GM03348 (cell line): ENCODE measurements at places on chromosomes 6 and 20.

DNA sequence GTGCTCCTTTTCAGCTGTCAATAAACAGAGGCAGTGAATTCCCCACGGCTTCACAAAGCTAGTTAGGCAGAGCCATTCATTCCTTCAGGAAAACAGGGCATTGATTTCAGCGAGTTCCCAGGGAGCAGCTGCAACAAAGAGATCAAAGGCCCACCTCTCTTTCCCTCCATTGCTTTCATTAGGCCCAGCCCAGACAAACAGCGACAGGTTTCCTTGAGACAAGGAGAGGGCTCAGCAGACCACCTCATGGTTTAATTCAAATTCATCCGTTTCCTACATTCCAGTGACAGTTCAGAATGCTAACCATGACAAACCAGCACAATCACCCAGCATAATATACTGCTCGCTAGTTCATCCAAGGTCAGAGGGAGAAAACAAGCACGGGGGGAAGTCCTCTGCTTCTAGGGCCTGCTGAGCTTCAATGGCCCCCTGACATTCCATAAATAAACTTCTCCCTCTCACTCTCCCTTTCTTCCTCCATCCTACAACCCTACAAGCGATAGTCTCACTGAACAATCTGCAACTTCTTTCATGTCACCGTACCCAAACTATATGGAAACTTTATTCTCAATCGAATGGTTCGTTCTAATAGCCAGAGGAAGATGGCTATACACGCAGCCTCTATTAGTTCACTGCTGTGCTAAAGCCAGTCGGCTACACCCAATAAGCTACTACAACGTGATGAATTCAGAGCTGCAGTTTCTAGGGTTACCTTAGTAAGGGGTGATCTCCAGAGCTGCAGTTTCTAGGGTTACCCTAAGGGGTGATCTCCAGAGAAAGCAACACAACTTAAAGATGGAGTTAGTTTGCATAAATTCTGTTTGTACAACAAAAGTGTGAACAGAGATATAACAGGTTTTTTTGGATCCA, 34.7 kb downstream of the PLAGL1 start:
- DNase-seq: no peak

GRCh38 chr6:138734585-138734984, 39.0 kb upstream of the CCDC28A start:
- no peak for DNase-seq

GRCh38 chr6:134882426-134883038, 67.4 kb downstream of the ALDH8A1 start:
- DNase-seq: peak; percentile 70

DNA sequence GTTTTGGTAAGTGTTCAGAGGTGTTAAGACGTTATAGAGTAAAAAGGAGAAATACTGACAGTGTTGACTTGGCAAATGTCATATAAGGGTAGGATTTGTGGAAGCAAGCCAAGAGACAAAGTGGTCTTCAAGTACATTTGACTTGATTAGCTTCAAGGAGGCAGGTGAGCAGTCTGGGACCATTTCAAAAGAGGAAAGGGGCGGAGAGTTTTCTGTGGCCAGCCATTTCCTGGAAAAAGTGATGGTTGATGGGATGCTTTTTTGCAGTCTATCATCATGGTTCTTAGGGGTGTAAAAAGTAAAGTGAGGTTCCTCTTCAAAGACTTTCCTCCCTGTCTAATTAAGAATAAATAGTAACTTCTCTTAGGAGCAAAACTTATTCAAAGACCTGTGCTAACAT, 28.7 kb downstream of the FKBP1A start:
- no peak for DNase-seq

DNA sequence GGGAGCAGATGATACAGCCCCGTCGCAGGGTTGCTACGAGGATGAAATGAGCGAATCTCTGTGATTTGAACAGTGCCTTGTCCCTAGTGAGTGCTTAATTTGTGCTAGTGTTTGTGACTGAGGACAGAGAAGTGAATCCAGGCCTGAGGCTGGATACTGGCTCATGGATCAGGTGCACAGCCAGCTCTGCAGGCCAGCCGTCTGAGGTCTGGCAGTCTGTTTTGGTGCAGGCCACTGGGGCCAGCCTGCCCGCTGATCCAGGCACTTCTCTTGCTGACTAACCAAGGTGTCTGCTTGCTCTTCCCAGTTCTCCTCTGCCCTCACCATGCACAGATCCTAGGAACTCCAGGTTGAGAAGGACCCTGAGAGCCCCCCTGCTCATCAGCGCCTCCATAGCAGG, 181.0 kb downstream of the LRFN2 start:
- no peak for DNase-seq

GRCh38 chr6:53048431-53049195, 16.6 kb upstream of the FBXO9 start:
- peak; percentile 73 for DNase-seq
